ENCODE measurements at places on chromosomes 1 and 21.

DNA sequence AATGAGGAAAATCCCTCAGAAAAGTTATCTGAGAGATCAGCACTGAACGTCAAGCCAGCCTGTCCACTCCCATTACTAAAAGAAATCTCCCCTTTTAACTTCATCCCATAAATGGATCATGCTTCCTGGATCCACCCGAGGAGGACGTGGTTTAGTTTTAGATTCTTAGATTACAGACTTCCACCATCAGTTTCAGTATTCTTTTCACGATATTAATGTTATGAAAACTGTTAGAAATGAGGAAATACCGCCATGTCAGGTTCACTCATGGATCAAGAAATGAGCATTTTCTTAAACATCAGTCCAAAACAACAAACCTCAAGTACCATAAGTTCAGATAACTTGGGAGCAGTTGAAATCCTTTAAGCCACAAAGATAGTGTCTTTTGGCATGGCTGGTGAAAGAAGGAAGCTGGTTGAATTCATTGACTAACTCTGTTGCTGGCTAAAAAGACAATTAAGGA, 49.8 kb downstream of the NFIA start:
- no peak for DNase-seq

DNA sequence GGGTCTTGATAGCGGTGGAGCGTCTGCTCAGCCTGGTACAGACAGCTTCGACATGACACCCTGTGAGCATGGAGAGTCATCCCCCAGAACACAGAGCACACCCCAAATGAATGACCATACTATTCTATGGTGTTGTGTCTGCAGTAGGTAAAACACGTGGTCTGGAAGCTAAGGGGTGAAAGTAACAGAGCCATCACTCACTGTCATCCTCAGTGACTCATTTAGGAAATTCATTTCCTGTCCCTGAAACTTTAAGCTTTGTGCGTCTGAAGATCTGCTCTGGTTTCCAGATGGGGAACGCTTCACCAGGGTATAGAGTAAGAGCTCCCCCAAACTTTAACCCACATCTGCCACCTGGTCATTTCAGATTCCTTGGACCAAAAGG, 94.8 kb upstream of the DISP3 start:
- DNase-seq: no peak

DNA sequence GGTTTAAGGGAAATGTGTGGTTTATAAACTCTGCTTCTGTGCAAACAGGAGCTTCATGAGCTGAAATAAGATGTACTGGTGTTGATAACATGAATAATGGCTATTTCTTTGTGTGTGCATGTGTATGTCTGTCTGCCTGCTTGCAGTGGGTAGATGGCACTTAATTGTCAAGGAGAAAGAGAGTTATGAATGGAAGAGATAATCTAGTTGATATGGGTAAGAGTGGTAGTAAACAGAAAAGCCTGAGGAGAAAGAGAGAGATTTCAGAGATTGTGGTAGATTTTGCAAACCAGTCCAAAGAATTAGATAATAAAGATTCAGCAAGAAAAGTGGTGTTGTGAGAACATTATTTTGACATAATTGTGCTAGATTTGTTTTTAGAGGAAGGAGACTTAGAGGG, 7.7 kb downstream of the SUCO start:
- no peak for DNase-seq

DNA sequence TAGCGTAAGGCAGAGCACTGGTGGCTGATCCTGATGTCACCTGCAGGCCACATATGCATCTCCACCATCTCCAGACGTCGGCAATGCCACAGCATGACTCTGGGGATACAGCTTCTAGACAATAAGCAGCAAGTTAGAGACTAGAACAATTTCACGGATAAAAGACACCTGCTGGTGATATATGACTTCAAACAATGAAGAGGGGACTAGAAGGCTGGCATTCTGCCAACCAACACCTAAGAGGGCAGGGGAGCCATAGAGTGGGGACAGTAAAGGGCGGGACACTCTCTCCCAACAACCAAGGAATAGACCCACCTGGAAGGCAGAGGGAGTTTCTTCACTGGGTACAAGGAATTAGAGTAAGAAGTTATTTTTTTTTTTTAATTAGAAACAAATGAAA, 126.7 kb downstream of the SIM2 start:
- DNase-seq: no peak

- DNase-seq: no peak
Observed at GRCh38 chr1:167262836-167263235, 42.1 kb downstream of the POU2F1 start.

DNA sequence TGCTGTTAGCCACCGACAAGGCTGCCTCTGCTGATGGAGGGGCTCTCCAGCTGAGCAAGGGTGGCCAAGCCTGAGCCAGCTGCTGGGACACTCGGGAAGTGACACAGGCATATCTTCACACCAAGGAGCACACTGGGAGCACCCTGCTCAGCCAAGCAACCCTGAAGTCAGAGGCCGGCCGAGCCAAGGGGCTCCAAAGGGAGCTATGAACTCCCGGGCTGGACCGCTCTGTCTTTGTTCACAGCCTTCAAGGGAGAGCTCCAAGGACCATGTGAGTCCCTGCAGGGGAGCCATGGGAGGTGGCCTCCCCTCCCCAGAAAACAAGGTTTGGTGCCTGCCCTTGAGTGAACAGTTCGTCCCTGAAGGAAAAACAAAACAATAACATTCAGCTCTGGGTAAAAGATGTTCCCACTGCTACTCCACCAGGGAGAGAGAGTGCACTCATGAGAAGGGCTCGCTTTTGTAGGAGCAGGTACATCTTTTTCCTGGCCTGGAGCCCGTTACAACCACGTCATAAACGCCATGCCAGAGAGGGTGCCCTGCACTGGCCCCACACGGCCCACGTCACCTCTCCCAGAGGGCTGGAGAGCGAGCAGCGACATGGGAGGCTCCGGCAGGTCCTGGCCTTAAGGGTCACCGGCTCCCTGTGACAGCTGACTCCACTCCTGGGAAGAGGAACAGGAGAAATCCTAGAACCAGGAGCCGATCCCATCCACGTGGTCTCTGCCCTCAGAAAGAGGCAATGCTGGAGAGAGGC, 56.3 kb upstream of the SLC25A33 start:
- no peak for DNase-seq

- DNase-seq: no peak
Observed at GRCh38 chr1:3383679-3384078, 70.8 kb upstream of the ARHGEF16 start.

- no peak for DNase-seq
Observed at GRCh38 chr1:51230501-51231078, 5.5 kb upstream of the RNF11 start.

DNA sequence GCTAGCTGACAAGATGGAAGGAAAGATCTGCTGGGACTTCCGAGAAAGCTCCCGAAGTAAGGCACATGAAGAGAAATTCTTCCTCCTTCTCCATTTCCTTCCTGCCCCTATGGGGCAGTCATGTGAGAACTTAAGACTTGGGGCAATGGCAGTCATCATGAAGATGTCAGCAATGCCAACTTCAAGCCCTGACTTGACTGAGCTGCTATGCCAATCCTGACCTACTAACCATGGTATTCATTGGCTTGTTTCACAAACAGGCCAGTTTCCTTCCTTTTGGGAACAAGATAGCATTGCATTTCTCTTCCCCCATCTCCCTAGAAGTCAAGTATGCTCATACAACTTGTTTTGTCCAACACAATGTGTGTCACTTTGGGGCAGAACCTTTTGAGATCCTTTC, 25.5 kb downstream of the GRIK1 start:
- no peak for DNase-seq

DNA sequence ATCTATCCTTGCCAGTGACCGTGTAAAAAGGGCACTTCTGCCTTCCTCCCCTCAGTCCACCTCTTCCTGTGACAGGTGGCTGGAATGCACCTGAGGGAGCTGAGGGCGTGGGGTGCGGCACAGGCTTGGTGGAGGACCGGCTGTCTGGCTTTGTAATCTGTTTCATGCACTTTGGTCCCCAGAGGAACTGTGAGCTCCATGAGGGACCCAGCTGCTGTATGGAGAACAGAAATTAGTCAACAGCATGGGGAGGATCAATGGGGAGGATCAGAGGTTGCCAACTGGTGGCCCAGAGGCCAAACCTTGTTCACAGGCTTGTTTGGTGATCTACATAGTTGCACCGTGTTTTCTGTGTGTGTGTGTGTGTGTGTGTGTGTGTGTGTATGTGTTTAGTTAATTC, 19.0 kb upstream of the LUZP1 start:
- no peak for DNase-seq

GRCh38 chr1:25898223-25899015, 7.8 kb downstream of the STMN1 start:
- no peak for DNase-seq

- DNase-seq: no peak
Observed at GRCh38 chr1:199124351-199124750, 485.5 kb downstream of the PTPRC start.

DNA sequence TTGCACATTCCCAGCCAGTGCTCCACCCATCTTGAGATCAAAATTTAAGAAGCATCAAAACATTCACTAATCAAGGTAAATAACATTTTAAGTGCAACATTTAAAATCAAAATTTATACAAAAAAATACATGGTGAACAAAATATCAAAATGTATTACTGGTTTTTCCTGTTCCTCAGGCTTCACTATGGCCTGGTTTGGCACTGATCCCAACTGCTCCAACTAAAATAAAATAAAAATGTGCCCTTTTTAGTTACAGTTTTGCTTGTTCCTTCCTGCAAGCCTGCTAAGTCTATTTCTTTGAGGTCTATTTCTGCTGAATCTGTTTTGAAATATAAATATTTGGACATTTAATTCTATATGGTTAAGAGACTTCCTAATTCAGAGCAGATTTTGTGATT, 54.9 kb downstream of the ADAMTS1 start:
- DNase-seq: no peak

DNA sequence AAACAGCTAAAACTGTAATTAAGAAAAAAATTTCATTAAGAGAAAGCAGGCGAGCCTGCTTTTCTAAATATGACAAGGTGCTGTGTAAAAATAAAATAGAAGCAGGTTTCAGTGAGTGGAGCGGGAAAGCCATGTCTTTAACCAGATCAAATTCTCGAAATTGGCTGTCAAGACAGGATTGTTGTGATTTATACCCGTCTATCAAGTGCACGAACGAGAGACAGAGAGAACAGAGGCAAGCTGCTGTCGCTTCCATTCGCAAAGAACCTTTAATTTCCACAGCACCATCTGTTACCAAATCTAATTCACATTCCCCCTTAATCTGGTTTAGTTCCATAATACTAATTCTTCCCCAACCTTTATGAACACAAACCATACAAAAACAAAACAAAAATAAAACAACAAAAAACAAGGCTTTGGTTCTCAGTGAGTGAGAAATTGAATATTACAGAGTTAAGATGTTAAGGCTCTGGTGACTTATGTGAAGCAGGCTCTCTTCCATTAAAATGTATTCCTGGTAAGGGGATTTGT, 35.0 kb downstream of the ESRRG start:
- DNase-seq: no peak

GRCh38 chr1:225811622-225812487, 1.9 kb downstream of the EPHX1 start:
- DNase-seq: no peak

- peak; percentile 74 for DNase-seq
Observed at GRCh38 chr1:37514350-37515184, at the start of gene MEAF6. TSS of gene MEAF6 (minus strand) at chr1:37514766. CDS start at chr1:37514746, 20 bp downstream.

- no peak for DNase-seq
Observed at GRCh38 chr1:2334366-2334765, 57.0 kb downstream of the MORN1 start.

DNA sequence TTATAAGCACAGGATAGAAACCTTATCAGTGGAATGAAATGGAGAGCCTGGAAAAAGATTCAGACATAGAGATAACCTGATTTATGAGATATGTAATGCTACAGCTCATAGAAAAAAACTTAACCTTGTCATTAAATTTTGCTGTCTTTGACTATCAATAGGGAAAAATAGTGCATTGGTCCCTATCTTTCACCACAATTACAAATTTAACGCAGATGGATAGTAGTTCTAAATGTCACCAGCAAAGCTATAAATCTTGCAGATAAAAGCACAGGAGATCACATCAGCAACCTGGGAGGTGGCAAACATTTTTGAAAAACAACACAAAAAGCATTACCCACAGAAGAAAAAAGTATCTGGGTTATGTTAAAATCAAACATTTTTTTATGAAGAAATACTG, 831.6 kb downstream of the BRINP3 start:
- no peak for DNase-seq

DNA sequence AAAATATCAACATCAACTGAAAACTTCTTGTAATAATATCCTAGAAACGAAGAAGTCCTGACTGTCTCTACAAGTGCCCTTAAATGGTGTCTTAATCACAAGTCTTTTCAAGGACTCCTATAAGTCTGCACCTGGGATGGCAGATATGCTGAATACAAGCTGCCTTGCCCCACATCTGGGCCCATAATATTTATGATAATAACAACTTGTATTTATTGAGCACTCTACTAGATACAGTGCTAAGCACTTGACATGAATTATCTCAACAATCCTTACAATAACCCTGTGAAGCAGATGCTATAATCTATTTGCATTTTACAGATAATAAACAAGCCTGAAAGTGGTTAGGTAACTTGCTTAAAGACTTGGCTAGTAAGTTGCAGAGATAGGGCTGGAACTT, 78.0 kb upstream of the ZNF648 start:
- DNase-seq: no peak

- no peak for DNase-seq
Observed at GRCh38 chr1:107767156-107767582, 197.8 kb downstream of the VAV3 start.

DNA sequence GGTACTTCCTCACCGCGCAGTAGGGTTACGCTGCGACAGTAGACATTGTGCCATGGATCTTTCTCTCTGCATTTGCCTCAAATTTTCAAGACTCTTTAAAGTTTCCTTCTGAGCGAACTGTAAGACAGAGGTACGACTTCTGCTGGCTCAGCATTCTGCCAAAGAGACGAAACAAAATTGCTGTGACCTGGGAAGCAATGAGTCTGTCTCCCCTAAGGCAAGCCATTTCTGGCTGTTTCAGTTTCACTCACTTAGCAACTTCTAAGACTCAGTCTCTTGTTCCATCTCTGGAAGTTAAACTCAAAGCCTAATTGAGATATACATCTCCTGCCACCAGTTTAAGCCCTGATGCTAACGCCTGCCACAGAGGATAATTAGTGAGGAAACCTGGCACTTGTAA, 510.9 kb upstream of the DAB1 start:
- no peak for DNase-seq

DNA sequence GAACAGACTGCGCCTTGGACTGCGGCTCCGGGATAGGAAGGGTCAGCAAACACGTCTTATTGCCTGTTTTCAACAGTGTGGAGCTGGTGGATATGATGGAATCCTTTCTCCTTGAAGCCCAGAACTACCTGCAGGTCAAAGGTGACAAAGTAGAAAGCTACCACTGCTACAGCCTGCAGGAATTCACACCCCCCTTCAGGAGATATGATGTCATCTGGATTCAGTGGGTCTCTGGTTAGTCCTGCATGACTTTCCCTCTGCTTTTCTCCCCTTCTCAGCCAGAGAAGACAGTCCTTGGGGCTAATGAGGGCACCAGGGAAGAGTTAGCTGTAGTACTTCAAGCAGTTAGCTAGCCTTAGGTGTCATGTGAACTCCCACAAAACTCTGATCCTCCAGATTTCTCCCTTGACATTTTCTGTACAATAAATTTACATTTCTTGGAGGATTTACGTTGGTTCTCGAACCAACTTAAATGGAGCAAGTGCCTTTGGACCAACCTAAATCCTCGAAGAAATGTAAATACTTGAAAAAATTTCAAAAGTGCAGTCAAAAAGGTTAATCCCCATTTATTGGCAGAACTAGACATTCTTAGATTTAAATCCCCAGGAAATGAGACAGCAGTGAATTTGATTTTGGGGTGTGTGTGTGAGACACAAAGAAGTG, 20.9 kb downstream of the NTMT2 start:
- DNase-seq: no peak

GRCh38 chr1:241934866-241935265, 22.7 kb upstream of the BECN2 start:
- DNase-seq: no peak

- no peak for DNase-seq
Observed at GRCh38 chr1:206679738-206680211, 4.9 kb upstream of the MAPKAPK2 start.

Measured in effector CD8-positive, alpha-beta T cell (primary cell).